Cardiac fibroblast (primary cell): ENCODE measurements at places on chromosomes 13 and 19.
A peak's percentile ranks its signal among the peaks of the same experiment; 100 is the strongest.

GRCh38 chr19:5424192-5424973 is 30.8 kb upstream of the ZNRF4 start:
- DNase-seq = no peak

DNA sequence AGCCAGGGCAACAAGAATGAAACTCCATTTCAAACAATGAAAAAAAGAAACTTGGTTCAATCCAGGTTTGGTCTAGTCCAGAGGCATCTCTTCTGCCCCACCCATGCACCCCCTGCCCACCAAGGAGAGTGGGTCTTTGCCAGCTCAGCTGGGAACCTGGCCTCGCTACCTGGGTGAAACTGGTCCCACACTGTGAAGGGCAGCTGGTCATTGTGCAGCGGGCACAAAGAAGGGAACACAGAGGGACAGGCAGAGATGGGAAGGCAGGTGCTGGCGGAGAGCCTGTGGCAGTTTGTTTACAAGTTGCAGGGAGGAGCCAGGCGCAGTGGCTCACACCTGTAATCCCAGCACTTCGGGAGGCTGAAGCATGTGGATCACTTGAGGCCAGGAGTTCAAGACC is 50.2 kb downstream of the CPAMD8 start:
- DNase-seq = no peak

GRCh38 chr13:26229080-26229615 is 7.0 kb upstream of the RNF6 start:
- no peak for DNase-seq

DNA sequence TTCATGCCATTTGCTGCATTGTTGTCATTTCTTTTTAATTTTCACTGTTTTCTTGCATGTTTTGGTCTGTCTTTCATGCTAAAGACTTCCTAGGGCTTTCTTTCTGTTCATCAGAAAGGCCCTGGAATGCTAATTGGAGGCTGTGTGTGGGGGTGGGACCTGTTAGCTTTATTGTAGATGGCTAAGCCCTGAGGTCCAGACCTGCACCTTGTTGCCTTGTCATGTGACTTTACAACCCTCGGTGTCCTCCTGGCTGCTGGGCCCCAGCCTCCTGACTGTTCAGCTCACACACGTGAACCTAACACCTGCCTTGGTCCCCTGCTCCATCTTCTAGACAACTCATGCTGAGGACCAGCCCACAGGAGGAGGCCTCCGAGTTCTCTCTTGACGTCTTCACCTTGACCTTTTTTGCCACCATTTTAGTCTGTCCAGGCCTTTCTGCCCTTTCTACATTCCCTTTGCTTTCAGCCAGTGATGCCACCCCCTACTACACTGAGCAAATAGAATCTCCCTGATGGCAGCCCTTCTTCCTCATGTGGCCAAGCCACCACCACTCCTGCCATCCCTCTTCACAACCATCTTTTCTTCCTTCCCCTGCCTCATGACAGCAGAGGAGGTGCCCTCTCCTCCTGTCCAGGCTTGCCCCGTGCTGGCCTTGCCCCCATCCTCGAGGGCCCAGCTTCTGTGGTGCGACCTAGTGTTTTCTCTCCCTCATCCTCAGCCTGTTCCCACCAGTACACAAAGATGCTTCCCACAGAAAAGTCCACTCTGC is 41.4 kb upstream of the GPI start:
- DNase-seq = no peak

- no peak for DNase-seq
These were observed 85.2 kb downstream of the MBNL2 start for GRCh38 chr13:97307118-97307881.

GRCh38 chr19:17555929-17556813 is 722 bp downstream of the COLGALT1 start:
- peak; percentile 81 for DNase-seq

- no peak for DNase-seq
These were observed 3.5 kb upstream of the CGB7 start for GRCh38 chr19:49061000-49061399.

DNA sequence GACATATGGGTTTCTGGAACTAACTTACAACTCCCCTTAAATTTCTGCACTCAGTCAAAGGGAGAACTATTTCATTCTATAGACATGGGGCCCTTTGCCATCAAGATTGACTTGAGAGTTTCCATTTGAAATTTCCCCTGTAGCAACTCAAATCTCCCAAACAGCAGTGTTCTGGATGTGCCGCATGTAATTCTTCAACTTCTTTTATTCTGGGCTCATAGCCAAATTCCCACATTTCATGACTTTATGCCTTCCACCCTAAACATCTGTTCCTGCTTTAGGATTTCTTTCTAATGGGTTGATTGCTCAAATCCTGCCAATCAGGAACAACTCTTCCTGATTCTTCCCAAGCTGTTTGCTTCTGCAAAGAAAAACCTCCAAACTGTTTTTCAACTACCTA is 336.0 kb downstream of the TBC1D4 start:
- DNase-seq = peak; percentile 49

DNA sequence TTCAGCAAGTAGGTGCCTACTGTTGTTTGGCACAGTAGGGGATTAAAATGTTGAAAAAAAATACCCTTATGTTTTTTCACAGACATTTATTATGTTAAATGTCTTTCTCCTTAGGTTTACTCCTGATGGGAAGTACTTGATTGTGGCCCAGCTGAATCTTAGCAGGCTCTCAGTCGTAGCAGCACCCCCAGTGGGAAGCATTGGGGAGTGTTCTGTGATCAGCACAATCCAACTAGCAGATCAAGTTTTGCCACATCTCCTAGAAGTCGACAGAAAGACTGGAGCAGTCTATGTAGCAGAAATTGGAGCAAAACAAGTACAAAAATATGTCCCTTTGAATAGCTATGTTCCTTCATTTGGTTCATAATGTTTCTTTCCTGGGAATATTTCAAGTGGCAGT is 9.3 kb downstream of the NHLRC3 start:
- no peak for DNase-seq
